ENCODE measurements at places on chromosomes 5 and 9. TPM values are rescaled to one million over a fixed set of nuclear protein-coding genes. Genes with fewer than 3 reads are reported as not detected.

GDA gene
- total RNA-seq, result 0.08 TPM

LRRC26 gene
- total RNA-seq, result not detected

PRLR gene
- total RNA-seq, result 18.5 TPM

EQTN gene
- total RNA-seq, result 2.2 TPM

GCNT4 gene
- 0.95 TPM for total RNA-seq

PRSS3 gene
- not detected for total RNA-seq

ITGA1 gene
- 13.8 TPM for total RNA-seq

TNFSF15 gene
- 0.34 TPM for total RNA-seq

CD274 gene
- 0.89 TPM for total RNA-seq

SLC6A18 gene
- total RNA-seq, result not detected

DNA sequence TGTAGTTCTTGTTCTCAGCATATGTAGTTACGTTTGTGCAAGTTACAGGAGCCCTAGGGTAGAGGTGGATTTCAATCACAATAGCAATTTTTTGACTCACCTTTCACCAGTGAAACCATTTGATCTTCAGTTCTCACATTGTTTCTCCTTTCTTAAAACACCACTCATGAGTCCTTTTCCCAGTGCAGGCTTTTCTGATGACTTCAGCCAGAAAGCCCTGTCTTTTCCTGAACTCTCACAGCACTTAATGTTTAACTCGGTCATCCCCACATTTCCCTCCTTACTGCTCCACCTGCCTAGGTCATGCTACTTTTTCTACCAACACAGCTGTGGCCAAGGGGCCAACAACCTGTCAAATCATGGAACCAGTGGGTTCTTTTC is 37.9 kb downstream of the ARHGEF28 start:
- DNase-seq, result no peak
- H3K36me3 ChIP-seq, result no peaks in the 10 kb centered on the region
- no peak overlapping the region for H3K27ac ChIP-seq
- H3K27me3 ChIP-seq, result no peaks in the 10 kb centered on the region
- H3K4me3 ChIP-seq, result no peak overlapping the region
- peaks cover 6% of the 10 kb centered on the region for H3K4me1 ChIP-seq

DNA sequence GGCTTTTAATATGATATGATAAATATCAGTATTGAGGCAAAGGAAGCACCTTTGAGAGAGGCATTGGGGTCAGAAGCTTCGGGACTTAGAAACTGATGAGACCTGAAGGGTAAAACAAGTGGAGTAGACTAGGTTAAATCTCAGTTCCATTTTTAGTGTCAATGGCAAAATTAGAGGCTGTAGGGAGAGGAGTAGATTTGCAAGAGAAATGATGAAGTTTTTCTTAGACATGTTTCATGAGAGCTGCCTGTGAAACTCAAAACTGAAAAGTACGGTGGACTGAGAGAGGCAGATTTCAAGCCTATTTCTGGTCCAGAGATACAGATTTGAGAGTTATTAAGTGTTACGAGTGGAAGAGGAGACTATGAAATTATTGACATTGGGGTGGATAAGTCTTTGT is 278.5 kb downstream of the TAF11L14 start:
- H3K4me3 ChIP-seq, result no peak overlapping the region
- H3K36me3 ChIP-seq, result no peaks in the 10 kb centered on the region
- no peaks in the 10 kb centered on the region for H3K27me3 ChIP-seq

- H3K27ac ChIP-seq, result no peak overlapping the region
- no peaks in the 10 kb centered on the region for H3K27me3 ChIP-seq
- no peak overlapping the region for H3K4me3 ChIP-seq
- no peak for DNase-seq
- H3K36me3 ChIP-seq, result no peaks in the 10 kb centered on the region
Observed at GRCh38 chr5:39598661-39599248, 174.0 kb upstream of the DAB2 start.

DNA sequence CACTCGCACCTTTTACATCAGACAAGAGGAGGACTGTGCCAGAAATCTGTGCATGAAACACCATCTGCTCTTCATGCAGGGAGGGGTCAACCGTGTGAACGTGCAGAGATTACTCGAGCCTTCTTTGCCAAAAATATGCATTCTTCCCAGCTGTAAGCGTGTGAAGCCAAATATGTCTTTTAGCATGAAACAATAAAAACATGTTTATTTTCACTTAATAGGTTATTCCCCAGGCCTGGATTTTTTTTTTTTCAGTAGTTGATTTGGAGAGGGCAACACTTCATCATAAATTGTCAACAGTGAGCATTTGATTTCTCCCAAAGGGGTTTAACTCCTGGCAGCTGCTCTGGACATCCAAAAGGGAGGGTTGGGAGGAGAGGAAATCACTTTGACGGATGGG is 23.8 kb downstream of the PLAC8L1 start:
- no peaks in the 10 kb centered on the region for H3K27me3 ChIP-seq
- no peak overlapping the region for H3K27ac ChIP-seq
- H3K4me3 ChIP-seq, result no peak overlapping the region
- no peaks in the 10 kb centered on the region for H3K36me3 ChIP-seq
- no peaks in the 10 kb centered on the region for H3K4me1 ChIP-seq
- DNase-seq, result no peak

DNA sequence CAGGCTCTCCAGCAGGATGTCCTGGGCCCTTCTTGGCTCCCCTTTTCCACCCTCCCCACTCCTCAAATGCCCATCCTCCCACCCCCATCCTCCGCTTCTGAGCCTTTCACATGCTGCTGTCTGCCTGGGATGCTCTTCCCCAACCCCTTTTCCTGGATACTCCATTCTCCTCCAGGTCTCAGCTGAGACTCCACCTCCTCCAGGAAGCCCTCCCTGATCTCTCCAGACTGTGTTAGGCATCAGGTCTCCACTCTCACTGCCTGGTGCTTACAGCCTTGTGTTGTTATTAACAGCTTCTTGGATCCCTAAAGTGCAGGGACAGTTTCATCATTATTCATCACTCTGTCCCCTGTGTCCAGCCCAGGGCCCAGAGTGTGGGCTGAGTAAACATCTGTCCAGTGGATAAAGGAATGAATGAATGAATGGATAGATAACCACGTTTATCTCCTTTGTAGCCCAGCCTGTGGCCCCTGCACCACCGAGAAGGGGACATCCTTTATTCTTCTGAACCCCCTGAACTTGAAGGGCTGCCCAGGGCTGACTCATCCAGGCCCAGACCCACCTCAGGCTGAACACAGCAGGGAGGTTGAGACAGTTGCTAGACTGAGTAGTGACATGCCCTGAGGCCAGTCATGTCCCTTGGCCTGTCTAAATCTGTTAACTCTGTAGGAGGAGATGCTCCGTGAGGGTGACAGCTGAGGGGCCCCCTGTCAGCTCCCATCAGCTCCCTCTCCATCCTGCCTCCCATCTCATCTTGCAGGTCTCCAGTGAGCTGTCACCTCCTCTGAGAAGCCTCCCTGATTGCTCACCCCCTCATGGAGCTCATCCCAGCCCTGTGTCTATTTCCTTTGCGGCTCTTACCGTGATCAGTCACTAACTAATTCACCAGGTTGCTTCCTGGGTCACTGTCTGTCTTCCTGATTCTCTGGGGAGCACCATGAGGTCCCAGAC is 14.6 kb upstream of the LAMC3 start:
- H3K27ac ChIP-seq, result no peak overlapping the region
- no peak for DNase-seq
- no peak overlapping the region for H3K4me3 ChIP-seq
- no peaks in the 10 kb centered on the region for H3K27me3 ChIP-seq

GRCh38 chr9:136143215-136144001 is 24.7 kb upstream of the TMEM250 start:
- H3K4me1 ChIP-seq, result no peaks in the 10 kb centered on the region
- DNase-seq, result no peak
- H3K36me3 ChIP-seq, result no peaks in the 10 kb centered on the region
- H3K27ac ChIP-seq, result no peak overlapping the region
- no peak overlapping the region for H3K4me3 ChIP-seq
- no peaks in the 10 kb centered on the region for H3K27me3 ChIP-seq

DNA sequence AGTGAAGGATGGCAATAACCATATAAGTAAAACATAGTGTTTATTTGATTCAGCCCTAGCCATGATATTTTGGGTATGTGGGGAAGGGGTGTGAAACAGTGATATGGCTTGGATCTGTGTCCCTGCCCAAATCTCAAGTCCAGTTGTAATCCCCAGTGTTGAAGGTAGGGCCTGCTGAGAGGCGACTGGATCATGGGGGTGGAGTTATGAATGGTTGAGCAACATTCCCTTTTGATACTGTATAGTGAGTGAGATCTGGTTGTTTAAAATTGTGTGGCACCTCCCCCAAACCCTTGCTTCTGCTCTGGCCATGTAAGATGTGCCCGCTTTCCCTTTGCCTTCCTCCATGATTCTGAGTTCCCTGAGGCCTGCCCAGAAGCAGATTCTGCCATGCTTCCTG is 1804.6 kb downstream of the MAT2B start:
- no peak overlapping the region for H3K27ac ChIP-seq
- no peak for DNase-seq
- H3K4me3 ChIP-seq, result no peak overlapping the region
- H3K36me3 ChIP-seq, result no peaks in the 10 kb centered on the region
- H3K4me1 ChIP-seq, result peaks cover 2% of the 10 kb centered on the region
- H3K27me3 ChIP-seq, result no peaks in the 10 kb centered on the region

DNA sequence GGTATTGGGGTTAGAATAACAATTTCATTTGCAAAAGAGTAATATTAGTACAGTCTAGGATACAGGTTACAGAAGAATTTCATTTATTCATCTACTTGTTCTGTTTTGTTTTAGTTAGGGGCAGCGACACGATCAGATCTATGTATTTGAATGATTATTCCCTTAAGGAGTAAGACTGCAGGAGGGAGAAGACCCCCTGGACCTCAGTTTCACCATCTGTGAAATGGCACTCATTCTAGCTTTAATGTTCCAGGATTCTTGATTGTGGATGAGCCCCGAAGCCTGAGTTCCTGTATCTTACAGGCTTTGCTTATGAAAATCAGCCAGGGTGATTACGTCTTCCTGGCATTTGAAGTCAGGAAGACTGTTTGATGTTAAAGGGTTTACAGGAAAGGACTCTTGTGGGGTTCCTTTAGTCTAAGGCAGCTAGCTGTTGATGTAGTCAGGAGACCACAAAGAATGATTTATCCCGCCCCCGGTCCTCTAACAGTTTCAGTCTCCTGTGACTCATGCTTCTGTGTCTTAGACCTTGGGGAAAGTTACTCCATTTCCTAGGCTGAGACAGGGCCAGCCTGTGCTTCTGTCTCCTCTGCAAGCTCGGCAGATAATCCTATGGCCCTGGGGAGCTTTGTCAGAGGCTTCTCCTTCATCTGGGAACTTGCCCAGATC is 11.5 kb downstream of the SMIM3 start:
- H3K4me3 ChIP-seq, result no peak overlapping the region
- H3K36me3 ChIP-seq, result no peaks in the 10 kb centered on the region
- no peaks in the 10 kb centered on the region for H3K27me3 ChIP-seq
- no peak overlapping the region for H3K27ac ChIP-seq
- no peak for DNase-seq

DNA sequence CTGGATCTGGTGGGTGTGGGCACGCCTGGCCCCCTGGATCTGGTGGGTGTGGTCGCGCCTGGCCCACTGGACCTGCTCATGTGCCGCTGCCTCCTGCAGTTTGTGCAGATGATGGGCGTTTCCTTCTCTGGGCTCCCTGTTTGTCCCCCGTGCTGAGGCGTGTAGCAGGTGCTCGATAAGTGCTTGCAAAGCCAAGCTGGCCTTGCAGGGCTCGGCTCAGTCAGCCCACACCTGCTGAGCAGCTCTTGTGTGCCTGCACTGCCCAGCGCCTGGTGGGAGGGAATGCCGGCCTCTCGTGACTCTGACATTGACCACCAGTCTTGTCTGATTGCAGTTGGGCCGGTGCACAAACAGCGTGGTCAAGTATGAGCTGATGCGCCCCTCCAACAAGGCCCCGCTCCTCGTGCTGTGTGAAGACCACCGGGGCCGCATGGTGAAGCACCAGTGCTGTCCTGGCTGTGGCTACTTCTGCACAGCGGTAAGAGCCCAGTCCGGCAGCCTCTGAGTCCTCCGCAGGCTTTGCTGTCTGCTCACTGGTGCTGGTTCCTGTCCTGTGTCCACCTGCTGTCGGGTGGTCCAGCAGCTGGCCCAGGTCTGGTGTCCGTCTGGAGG is 102.7 kb upstream of the CACNA1B start:
- H3K4me1 ChIP-seq, result no peaks in the 10 kb centered on the region
- H3K27me3 ChIP-seq, result no peaks in the 10 kb centered on the region
- H3K4me3 ChIP-seq, result no peak overlapping the region
- no peak overlapping the region for H3K27ac ChIP-seq

- peaks cover 6% of the 10 kb centered on the region for H3K4me1 ChIP-seq
- H3K36me3 ChIP-seq, result no peaks in the 10 kb centered on the region
- DNase-seq, result no peak
- H3K27ac ChIP-seq, result no peak overlapping the region
Observed at GRCh38 chr5:72598401-72599064, 91.3 kb upstream of the ZNF366 start.

DNA sequence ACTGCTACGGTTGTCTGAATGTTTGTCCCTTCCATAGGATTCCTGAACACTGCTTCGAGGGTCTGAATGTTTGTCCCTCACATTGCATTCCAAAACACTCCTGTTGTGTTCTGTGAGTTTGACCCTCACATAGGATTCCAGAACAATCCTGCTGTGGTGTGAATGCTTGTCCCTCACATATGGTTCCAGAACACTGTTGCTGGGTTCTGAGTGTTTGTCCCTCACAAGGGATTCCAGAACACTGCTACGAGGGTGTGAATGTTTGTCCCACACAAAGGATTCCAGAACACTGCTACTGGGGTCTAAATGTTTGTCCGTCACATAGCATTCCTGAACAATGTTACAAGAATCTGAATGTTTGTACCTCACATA is 201.2 kb downstream of the FOXD4L6 start:
- H3K4me3 ChIP-seq, result no peak overlapping the region
- no peak overlapping the region for H3K27ac ChIP-seq
- DNase-seq, result no peak
- no peaks in the 10 kb centered on the region for H3K27me3 ChIP-seq

DNA sequence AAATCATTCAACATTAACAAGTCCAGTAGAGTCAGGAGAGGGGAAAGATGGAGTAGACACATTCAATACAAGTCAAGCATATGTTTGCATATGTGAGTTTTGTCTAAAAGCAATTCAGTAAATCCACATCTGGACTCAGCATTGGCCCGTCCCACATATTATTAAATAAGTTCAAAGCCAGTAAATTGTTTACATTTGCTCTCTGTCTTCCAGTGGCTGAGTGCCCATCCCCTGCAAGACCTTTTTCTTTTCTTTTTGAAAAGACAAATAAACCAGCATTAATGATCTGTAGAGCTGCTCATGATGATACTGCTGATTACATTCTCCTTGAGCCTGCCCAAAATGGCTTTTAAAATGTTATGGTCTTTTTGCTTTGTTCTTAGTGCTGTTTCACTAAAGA is 71.1 kb downstream of the TNC start:
- H3K4me1 ChIP-seq, result no peaks in the 10 kb centered on the region
- H3K36me3 ChIP-seq, result no peaks in the 10 kb centered on the region
- H3K4me3 ChIP-seq, result no peak overlapping the region
- no peak for DNase-seq
- no peaks in the 10 kb centered on the region for H3K27me3 ChIP-seq
- no peak overlapping the region for H3K27ac ChIP-seq

GRCh38 chr5:159263569-159263905 is 447 bp downstream of the UBLCP1 start:
- DNase-seq, result no peak
- H3K4me1 ChIP-seq, result peaks cover 4% of the 10 kb centered on the region
- no peaks in the 10 kb centered on the region for H3K36me3 ChIP-seq
- peak overlapping the region; percentile 86 for H3K4me3 ChIP-seq
- no peaks in the 10 kb centered on the region for H3K27me3 ChIP-seq

- H3K4me1 ChIP-seq, result no peaks in the 10 kb centered on the region
- no peak overlapping the region for H3K27ac ChIP-seq
- no peaks in the 10 kb centered on the region for H3K27me3 ChIP-seq
Observed at GRCh38 chr5:94524841-94525697, 93.3 kb downstream of the KIAA0825 start.

Data from ovary (tissue), 10 donors.